Muscle of back (tissue), 13 donors: ENCODE measurements at places on chromosomes 2 and 18.

- no peak for DNase-seq
Observed at GRCh38 chr2:212912445-212913103, 238.8 kb downstream of the IKZF2 start.

DNA sequence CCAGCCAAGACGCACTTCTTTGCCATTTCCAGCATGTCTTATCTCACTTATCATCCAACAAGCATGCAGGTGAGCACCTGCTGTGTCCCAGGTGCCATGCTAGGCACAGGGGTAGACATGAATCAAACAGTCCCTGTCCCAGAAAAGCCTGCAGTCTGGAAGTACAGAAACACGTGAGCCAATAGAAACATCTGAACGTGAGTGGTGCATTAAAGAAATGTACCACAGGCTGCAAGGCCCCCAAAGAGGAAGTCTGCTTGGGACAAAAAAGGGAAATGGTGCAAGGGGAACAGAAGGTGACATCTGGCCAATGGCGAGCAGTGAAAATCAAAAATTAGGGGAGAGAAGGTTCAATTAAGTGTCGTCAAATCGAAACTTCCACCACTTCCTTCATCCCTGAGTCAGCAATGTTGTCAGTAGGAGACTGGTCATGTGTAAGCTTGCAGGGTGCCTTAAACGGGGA is 17.6 kb upstream of the TMEM247 start:
- no peak for DNase-seq

GRCh38 chr2:136091899-136092298 is 26.1 kb downstream of the CXCR4 start:
- no peak for DNase-seq

- no peak for DNase-seq
Observed at GRCh38 chr18:58255701-58256311, 211.8 kb downstream of the NEDD4L start.

DNA sequence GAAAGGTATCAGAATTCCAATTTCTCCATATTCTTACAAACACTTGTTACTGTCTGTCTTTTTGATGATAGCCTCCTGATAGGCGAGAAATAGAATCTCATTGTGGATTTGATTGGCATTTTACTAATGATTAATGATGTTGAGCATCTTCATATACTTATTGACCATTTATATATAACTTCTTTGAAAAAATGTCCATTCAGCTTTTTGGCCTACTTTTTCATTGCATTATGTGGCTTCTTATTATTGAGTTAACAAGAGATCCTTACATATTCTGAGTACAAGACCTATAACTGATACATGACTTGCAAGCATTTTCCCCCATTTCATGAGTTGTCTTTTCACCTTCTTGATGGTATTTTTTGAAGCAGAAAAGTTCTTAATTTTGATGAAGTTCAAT is 54.6 kb downstream of the QPCT start:
- DNase-seq = no peak

- DNase-seq = peak; percentile 17
Observed at GRCh38 chr2:151771599-151772358, 37.5 kb upstream of the NEB start.

- DNase-seq = no peak
Observed at GRCh38 chr2:18518116-18519111, 42.0 kb downstream of the RDH14 start.

GRCh38 chr18:36315736-36316135 is 18.2 kb downstream of the FHOD3 start:
- DNase-seq = no peak

GRCh38 chr2:23689891-23690290 is 237.0 kb downstream of the ATAD2B start:
- DNase-seq = no peak

GRCh38 chr2:73080321-73081131 is 9.0 kb upstream of the SFXN5 start:
- no peak for DNase-seq

DNA sequence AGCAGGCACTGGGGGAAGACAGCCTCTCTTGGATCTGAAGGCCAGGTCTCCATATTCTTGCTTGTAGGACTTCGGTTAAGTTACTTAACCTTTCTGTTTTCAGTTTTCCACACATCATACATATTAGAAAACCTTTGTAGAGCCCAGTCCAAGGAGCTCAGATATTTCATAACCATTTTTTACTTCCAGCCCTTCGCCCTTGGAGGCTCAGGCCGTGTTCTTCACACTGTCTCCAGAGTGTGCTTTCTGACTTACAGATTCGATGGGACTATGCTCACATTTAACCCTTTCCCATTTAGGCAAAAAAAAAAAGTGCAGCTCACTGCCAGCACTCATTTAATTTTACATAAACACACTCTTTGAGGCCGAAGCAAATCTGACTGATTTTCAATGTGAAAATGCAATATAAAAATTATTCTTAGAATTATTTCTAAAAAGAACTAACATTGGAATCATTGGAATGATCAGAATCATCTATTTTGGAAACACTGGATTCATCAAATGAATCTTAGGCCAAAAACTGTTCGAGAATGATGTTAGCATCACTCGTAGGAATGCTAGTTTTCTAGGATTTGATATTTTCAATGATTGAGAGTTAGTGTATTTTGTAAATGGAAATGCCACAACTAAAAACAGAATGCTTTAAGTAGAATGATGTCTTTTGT is 55.0 kb downstream of the MTHFD2 start:
- no peak for DNase-seq

GRCh38 chr2:23602116-23602515 is 217.1 kb downstream of the KLHL29 start:
- no peak for DNase-seq
